Stimulated activated CD4-positive, alpha-beta T cell treated with anti-CD3 and anti-CD28 coated beads, Interleukin-4, amount 100 ng/mL, for 24 hours (primary cell): ENCODE measurements at places on chromosomes 5 and 9.

DNA sequence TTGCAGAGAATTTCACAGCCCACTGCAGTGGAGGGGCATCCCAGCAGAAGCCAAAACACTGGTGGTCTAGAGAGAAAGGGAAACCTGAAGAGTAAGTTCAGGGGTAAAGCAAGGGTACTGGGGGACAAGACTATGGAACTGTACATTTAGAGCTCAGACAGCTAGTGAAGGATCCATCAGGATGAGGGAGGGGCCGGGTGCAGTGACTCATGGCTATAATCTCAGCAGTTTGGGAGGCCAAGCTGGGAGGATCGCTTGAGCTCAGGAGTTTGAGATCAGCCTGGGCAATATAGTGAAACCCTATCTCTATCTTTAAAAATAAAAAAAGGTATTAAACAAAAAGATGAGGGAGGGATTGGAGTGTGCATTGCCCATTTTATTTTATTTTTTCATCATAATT, 7.8 kb upstream of the ANKH start:
- no peak for DNase-seq

DNA sequence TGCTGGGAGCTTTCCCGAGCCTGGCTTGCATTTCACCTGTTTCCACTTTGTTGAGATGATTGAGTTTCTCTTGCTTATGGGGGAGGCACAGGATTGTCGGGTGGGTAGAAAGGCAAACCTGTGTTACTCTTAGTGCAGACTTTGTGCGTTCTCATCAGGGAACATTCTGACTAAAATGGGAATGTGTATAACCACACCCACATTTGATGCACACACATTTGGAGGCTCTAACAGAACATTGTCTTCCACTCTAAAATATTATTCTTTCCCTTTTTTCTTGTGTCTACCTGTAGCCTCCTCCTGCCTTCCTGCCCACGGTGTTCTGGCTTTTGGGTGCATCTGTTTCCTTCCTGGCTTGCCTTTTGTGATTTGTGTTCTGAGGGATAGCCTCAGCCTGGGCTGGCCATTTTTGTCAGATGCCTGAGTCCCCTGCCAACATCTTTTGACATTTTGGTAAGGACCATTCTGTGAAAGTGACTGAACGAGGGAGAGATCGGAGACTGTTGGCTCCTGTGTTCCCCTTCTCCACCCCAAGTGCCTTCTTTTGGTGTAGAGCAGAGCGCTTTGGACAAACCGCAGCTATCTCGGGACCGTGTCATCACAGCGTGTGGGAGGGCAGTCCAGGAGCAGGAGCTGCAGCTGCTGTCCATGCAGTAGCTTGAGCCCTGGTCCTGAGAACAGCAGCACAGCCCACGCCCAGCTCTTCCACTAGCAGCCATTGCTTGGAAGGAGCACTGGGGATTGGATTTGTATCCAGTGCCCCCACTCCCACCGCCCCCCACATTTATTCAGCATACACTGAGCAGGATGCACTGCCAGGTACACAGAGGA, 101.4 kb downstream of the ARHGAP26 start:
- DNase-seq = no peak

- DNase-seq = no peak
These were observed 251.7 kb downstream of the MARCHF11 start for GRCh38 chr5:15927710-15928380.

- DNase-seq = no peak
These were observed 1.9 kb upstream of the CDKN2B start for GRCh38 chr9:22010866-22011625.

DNA sequence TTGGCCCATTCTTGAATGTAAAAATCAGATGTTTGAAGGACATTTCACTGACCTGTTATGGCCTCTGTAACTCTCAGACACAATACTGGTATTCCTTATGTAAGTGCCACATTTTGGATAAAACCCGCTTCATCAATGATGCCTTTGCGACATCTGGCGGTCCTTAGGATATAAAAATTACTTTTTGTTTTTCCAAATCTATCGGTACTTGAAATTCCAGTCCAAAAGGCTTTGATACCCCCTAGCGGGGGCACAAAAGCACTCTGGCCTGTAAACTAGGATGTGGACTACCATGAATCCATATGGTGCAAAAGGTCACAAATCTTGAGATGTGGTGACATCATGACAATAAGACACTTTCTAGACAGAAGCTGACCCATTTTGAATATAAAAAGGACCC, 291.8 kb downstream of the KIAA0825 start:
- DNase-seq = no peak

GRCh38 chr5:135559354-135559753, 19.4 kb downstream of the CXCL14 start:
- no peak for DNase-seq

- no peak for DNase-seq
These were observed 52.7 kb downstream of the RXRA start for GRCh38 chr9:134378901-134379338.

GRCh38 chr9:107018861-107019545, 156.0 kb downstream of the ZNF462 start:
- DNase-seq = no peak

DNA sequence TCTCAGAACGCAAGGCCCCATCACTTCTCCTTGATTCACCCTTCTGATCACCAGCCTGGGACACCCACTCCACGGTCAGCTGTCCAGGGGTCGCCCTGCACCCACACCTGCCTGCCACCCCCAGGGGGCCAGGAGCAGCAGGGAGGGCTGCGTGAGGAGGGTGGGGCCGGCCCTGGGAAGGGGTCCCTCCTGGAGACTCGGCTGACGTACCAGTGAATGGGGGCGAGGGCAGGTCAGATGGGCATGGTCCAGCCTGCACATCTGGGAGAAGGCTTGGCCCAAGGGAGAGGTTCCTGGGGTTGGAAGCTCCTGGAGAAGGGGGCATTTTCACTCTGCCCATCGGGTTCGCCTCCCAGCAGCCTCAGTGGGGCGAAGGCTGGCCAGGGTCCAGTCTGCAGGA, 21.8 kb upstream of the SARDH start:
- no peak for DNase-seq

GRCh38 chr5:10585518-10585915, 21.6 kb downstream of the ANKRD33B start:
- no peak for DNase-seq

GRCh38 chr5:110536120-110537115, 190.1 kb downstream of the TMEM232 start:
- no peak for DNase-seq

- no peak for DNase-seq
These were observed 22.0 kb upstream of the ANKRD34B start for GRCh38 chr5:80592105-80592504.

DNA sequence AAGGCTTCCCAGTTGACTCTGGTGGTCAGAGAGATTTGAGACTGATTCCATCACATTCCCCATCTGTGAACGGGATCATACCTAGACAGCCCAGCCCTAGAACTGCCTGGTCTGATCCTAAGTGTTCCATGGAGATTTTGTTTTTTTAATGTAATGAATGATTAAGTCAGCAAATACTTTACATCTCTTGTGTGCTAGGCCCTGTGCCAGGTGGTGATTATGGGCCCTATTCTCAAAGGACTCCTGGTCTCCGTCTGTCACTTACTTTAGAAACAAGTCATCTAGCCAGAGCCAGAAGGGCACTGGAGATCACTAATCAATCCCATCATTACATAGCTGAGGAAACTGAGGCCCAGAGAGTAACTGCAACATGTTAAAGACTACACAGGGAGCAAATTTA, 1.1 kb upstream of the GPX3 start:
- no peak for DNase-seq

DNA sequence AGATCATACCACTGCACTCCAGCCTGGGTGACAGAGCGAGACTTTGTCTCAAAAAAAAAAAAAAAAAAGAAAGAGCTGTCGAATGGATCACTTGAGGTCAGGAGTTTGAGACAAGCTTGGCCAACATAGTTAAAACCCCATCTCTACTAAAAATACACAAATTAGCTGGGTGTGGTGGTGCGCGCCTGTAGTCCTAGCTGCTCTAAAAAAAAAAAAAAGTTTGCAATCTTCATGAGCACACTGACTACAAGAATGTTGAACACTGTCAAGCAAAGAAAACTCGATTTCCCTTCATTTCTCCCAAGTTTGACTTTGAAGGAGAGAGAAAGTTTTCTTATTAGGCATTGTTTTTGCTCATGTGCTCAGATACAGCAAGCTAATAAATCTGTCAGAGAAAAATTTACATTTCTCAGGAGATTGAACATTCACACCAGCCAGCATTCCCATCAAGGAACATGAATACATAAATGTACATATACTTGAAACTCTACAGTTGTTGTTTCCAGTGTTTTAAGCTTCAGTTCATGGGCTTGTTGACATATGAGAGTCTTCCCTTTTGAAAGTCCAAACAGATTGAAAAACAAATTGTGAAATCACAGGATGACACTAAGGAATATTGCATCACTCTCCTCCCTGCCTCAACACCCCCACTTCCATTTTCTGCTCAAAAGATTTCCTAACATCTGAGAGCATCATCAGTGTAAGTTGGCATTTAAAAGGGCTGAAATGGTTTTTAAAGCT, 81.8 kb downstream of the ARRDC3 start:
- DNase-seq = no peak

GRCh38 chr9:133518200-133518599, 6.6 kb downstream of the MYMK start:
- DNase-seq = no peak

DNA sequence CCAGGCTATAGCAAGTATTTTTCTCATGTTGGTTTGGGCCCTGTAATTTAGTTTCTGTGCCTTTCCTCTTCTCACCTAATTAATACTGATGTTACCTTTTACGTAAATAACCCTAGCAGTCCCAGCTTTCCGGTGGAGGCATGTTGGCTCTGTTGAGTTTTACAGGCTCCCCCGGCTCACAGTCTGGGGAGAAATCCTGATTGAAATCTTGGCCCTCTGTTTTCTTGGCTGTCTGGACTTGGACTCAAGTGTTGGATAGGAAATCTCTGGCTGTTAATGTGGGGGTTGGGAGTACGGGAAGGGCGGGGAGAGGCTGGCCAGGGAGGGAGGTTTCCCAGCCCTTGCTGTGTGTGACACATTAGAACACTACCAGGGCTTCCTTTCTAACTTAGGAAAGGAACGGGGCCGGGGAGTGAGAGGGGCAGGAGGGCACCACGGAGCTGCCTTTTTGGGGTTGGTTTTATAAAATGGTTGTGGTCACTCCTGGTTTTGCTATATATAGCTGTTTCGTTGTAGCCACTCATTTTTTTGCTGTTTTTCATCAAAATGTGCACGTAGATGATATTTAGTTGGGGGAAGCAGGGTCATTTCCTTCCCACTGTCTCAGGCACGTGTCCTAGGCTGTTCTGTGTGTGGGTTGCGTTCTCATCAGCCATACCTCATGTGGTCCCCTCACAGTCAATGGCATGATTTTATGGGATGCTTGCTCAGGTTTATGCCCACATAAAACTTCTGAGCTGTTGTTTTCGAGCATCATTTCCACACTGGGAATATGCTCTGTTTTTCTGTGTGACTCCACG, 11.0 kb downstream of the TRIO start:
- no peak for DNase-seq

GRCh38 chr9:137685035-137685740, 66.4 kb downstream of the EHMT1 start:
- no peak for DNase-seq

- DNase-seq = no peak
These were observed 102.3 kb upstream of the LARP1 start for GRCh38 chr5:154652746-154653417.
